ENCODE measurements at places on chromosomes 1 and 21.

- DNase-seq, result no peak
These were observed 169.3 kb downstream of the GRIK3 start for GRCh38 chr1:36864823-36865601.

GRCh38 chr21:35323947-35324346, 274.8 kb upstream of the RUNX1 start:
- DNase-seq, result no peak

DNA sequence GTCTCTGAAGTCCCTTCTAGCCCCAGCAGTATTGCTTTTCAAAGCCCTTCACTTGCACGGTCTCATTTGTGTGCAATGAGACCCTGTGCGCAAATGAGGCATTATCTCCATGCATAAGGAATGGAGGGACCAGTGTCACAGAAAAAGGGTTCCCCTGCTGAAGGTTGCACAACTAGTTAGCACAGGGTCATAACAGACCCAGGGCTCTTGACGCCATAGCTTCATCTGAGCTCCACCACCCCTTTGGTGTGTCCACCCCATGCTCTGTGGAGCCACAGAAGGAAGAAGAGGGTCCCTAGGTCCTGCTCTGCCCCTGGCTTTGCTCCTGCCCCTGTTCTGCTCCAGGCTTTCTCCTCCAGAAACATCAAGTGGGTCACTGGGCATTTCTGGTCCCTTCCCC, 12.6 kb downstream of the SH2D2A start:
- DNase-seq, result no peak

DNA sequence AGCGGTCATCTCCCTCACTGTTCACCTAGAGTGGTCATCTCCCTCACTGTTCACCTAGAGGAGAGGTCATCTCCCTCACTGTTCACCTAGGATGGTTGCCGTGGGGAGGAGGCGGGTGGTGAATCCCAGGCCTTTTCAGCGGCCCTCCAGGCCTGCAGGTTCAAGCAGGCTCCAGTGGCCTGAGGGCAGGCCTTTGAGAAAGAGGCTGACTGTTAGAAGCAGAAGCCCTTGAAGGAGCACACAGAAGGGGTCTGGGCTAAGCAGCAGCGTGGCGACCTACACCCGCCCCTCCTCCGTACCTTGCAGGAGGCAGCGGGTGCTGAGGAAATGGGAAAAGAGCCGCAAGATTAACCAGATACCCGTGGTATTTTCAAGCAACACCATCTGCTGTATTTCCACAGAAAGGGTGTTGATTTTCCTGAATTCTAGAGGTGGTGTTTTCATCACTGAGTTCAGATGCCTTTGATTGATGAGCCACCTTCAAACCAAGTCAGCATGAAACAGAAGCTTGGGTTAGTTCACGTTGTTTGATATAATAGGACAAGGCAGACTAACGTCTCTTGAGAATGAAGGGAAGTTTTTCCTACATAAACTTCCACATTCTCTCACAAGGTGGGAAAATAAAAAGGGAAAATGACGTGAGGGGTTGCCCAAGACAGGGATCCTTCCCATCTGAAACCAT, 289.5 kb downstream of the KIF26B start:
- no peak for DNase-seq

DNA sequence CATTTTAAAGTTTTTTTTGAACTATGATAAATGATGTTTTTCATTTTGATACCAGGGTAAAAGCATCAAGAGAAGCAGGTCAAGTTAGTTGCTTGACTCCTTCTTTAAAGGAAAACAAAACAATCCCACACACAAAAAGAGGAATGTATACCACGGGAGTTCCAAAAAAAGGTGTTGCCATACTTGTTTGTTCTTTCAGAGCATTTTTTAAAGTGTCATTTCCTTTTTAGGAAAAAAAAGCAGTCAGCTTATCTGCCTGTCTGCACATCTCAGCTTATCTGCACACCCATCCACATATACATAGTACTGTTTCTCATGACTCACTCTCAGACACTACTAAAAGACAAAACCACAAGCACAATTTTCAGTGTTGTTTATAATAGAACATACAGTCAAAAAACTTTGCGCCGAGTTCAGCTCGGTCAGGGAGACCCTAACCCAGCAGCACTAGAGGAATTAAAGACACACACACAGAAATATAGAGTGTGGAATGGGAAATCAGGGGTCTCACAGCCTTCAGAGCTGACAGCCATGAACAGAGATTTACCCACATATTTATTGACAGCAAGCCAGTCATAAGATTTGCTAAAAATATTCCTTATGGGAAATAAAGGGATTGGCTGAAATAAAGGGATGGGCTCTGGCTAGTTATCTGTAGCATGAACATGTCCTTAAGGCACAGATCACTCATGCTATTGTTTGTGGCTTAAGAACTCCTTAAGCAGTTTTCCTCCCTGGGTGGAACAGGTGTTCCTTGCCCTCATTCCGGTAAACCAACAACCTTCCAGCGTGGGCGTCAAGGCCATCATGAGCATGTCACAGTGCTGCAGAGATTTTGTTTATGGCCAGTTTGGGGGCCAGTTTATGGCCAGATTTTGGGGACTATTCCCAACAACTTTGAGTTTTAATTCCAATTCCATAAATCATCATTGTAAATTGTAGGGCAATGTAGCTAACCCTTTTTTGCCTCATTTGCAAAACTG, 11.4 kb upstream of the MNDA start:
- no peak for DNase-seq

GRCh38 chr1:93426181-93426580, 21.7 kb upstream of the FNBP1L start:
- no peak for DNase-seq
